NCI-H1694 (cell line): ENCODE measurements at places on chromosomes 2 and 18.

GRCh38 chr2:85430752-85431569 lies 12.4 kb downstream of the SH2D6 start:
- DNase-seq = peak; percentile 89

- DNase-seq = no peak
Measured at GRCh38 chr2:233289648-233290047, 18.0 kb upstream of the SAG start.

DNA sequence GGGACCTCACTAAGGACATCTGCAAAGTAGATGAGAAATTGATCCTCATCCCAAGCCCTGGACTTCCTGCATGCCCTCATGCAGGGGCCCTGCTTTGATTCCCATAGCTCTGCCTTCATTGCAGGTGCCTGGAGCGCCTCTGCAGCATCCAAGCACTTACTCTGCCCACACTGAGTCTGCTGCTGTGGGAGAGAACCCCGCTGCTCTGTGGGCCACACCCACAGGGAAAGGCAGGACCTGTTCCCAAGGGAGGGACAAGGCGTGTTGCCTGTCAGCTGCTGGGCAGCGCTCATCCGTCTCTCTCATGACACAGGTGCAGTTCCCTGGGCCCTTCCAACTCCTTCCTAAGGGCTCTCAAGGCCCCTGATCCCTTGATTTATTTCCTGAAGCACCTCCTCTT lies 266.8 kb upstream of the SMIM21 start:
- no peak for DNase-seq

GRCh38 chr2:121330921-121331320 lies 45.9 kb upstream of the TFCP2L1 start:
- no peak for DNase-seq

DNA sequence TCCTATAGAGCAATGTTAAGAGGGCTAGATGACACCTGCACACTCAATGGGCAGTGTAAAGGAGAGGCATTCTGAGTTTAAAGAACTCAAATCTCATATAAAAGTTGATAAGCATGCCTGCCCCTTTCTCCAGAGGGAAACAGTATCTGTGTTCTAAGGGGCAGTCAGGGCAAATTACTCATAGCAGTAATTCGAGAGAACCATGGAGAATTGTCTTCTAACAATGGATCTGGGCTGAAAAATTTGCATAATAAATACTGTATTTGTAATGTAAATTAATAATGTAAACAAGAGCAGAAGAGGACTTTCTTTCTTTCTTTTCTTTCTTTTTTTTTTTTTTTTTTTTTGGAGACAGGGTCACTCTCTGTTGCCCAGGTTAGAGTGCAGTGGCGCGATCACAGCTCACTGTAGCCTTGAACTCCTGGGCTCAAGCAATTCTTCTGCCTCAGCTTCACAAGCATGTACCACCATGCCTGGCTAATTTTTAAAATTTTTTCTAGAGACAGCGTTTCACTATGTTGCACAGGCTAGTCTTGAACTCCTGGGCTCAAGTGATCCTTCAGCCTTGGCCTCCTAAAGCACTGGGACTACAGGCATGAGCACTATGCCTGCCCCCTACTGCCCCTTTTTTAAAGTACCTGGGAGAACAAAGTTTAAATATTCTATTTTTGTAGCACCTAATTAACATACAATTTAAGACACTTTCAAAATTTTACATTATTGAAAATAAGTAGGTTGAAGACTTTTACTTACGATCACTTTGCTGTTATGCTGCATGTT lies 70.6 kb downstream of the OTX1 start:
- DNase-seq = no peak

DNA sequence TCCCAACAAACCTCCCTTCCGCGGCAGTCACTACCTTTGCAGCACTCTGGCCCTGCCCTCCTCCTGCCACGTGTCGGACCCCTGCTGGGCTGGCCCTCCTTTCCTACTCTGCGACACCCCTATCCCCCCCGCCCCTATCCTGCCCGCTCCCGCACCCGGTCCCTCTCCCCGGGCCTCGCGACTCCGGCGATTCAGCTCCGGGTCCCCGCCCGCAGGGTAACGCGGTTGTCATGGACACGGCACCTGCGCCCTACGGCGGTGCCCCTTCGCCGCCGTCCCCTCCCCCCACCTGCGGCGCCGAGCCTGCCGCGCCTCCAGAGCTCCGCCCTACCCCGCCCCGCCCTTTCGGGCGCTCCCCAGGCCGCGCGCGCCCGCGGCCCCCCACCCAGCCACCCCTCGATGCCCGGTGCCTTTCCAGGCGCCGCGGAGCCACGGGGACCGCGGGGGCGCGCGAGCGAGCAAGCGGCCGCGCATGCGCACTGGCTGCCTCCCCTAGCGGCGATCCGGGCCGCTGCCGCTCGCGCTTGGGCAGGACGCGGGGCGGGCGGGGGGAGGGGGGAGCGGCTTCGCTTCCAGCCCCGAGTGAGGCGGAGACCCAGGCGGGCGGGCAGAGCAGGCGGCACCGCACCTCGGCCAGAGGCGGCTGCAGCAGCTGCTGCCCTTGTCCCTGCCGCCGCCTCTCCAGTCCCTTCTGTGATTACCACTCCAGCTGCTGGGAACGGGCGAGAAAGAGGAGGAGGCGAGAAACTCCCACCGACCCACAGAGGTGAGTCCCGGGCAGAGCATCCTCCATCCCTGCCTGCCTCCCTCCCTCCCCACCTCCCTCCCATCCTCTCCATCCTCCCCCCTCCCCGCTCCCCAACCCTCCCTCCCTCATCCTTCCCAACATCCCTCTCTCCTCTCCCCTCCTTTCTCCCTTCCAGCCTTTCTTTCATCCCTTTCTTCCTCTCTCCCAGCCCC lies at the start of gene CTNNA2:
CTNNA2 (plus strand) TSS at position 610 of the 960 bp plus-strand sequence.
- peak; percentile 50 for DNase-seq

- no peak for DNase-seq
Measured at GRCh38 chr2:139045524-139045923, 265.3 kb upstream of the NXPH2 start.

- no peak for DNase-seq
Measured at GRCh38 chr2:190637281-190637734, 11.6 kb upstream of the NAB1 start.

- no peak for DNase-seq
Measured at GRCh38 chr2:43943323-43943722, 52.5 kb downstream of the LRPPRC start.

GRCh38 chr2:188645986-188646385 lies 328.2 kb upstream of the COL3A1 start:
- no peak for DNase-seq

DNA sequence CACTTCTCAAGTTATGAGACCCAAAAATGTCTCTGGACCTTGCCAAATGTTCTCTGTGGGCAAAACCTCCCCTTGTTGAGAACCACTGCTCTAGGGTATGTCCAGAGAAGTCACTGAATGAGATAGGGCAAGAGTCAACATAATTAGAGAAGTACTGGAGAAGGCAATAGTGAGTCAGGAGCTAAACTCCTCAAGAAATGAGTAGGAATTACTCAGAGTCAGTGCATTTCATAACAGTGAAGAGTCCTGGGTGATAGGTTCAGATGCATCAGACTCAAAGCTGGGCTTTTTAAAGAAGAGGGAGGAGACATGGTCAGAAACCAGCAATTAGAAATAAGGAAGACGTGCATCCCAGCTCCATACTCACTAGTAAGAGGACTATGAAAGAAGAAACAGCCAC lies 38.6 kb upstream of the IHH start:
- DNase-seq = no peak

- DNase-seq = no peak
Measured at GRCh38 chr2:237752761-237753165, 45.8 kb upstream of the RBM44 start.

- no peak for DNase-seq
Measured at GRCh38 chr2:348361-348916, 60.5 kb upstream of the ALKAL2 start.

- DNase-seq = no peak
Measured at GRCh38 chr2:240469740-240470139, 34.3 kb downstream of the GPC1 start.

- DNase-seq = no peak
Measured at GRCh38 chr2:224595518-224595917, 10.4 kb upstream of the CUL3 start.

GRCh38 chr18:48860269-48861180 lies 90.2 kb downstream of the SMAD7 start:
- no peak for DNase-seq

GRCh38 chr2:98505971-98506664 lies 61.5 kb downstream of the INPP4A start:
- DNase-seq = no peak

DNA sequence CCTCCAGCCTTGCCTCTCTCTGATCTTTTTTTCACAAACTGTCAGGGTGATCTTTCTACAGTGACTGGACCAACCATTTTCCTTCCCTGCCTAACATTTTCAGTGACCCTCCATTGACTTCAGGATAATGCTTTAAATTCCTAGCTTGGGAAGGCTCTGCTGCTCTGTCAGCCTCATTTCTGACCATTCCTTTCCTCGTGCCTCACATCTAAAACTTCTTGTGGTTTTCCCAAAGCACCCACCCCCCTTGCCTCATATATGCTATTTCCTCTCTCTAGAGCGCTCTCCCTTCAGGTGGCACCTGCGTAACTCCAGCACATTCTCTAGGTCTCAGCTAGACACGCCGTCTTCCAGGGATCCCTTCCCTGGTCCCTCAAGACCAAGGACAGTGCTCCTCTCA lies 37.2 kb downstream of the DRC1 start:
- no peak for DNase-seq

DNA sequence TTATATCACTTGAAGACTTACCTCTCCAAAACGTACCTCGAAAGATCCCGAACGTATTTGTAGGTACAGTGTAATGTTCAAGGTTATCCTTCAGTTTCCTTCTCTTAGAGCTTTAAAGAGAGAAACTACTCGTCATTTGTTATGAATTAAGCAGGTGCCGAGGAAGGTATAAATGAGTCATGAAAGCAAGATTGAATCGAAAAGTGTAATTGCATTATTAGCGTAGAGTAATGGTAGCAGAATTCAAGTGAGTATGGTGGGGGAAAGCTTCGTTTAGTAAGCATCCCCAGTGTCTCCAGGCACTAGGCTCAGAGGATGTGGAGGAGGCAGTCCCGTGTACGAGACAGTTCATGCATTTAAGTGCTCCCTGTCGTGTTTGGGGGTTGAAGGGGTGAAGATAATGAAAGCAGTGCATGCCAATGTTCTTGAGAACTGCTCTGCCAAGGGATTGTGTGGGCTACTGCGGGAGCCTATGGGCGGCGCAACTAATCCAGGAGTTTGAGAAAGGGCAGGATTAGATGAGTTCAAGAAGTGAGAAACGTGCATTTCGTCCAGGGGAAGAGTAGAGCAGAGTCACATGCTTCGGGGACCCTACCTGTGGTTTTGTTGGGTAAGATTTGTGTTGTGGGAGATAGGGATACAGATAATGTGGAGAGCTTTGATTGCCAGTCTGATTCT lies 858 bp downstream of the POLR1B start:
- DNase-seq = no peak

DNA sequence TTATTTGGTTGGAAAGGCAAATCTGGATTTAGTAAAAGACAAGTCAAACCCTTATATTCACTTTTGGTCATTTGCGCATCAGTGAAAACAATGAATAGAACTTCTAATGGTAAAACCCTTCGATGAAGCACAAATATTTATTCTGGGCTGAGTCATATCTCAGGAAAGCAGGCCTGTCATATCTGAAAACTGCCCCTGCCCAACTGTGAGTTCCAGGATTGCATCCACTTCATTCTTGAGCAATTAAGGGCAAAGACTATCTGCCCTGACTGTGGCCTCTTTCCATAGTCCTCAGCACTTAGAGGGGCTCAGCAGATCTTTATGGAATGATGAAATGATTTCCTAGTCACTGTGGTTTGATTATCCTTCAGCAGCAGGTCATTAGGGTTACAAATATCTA lies 795.2 kb upstream of the ID2 start:
- DNase-seq = no peak

GRCh38 chr2:143907801-143908200 lies 612.1 kb downstream of the ZEB2 start:
- DNase-seq = no peak

GRCh38 chr2:150624001-150624401 lies 136.5 kb upstream of the RND3 start:
- no peak for DNase-seq

DNA sequence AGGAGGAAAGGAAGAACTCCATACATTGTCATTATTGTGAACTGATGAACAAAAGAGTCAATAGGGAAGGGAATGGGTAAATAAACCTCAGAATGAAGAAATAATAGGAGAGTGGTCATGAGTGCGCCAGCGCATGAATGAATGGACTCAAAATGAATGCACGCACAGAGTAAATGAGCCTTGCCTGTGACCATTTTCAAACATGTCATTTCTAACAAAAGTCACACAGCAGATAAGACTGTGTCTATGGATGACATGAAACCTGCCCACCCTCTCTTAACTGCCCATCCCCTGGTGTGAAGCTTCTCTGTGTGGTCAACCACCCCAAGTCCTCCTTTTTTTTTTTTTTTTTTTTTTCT lies 121.1 kb upstream of the TEX51 start:
- DNase-seq = no peak
